ENCODE measurements at places on chromosomes 7 and 10. TPM values are rescaled to one million over a fixed set of nuclear protein-coding genes. Genes with fewer than 3 reads are reported as not detected.

AQP1 gene
- total RNA-seq: 81.2 TPM

ELOVL3 gene
- total RNA-seq: 0.40 TPM

DNA sequence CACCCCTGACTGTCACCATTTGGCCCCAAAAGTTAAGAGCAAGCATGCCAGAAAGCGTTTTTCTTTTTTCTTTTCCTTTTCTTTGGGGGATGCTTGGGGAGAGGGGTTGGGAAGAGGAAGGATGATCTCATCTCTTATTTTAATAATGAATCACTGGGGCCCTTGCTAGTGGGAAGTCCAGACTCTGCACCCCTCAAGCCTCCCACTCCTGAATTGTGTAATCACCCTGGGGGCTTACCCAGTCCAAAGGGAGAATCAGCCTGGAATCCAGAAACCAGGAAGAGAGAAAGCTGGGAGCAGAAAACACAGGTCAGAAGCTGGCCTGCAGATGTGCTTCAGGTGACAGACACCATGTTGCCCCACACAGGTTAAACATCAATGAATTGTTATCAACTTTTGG, 14.7 kb upstream of the HABP2 start:
- DNase-seq: no peak

PON3 gene
- total RNA-seq: 3.5 TPM

DNA sequence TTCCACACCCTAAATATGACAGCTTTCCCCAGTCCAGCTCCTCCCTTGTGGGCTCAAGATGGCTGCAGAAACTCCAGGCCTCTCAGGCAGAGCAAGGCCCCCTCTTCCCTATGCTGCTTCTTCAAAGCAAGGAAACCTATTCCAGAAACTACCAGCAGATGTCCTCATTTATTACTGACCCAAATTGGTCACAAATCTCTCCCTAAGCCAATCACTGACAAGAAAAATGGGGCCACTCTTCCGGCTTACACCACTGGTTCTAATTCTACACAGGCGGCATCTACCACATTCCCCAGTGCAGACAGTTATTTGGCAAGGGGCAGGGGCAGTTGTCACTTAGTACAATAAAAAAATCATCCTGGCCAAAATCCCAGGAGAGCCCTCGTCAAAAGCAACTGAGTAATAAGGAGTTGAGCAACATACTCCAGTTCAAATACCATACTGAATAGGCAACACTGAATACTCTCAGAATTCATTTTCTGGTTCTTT, 150.4 kb downstream of the SFMBT2 start:
- DNase-seq: peak; percentile 54

DNA sequence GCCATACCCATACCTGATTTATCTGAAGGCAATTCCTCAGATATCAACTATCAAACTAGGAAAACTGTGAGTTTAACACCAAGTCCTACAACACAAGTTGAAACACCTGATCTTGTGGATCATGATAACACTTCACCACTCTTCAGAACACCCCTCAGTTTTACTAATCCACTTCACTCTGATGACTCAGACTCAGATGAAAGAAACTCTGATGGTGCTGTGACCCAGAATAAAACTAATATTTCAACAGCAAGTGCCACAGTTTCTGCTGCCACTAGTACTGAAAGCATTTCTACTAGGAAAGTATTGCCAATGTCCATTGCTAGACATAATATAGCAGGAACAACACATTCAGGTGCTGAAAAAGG, 69.0 kb upstream of the RSBN1L start:
- DNase-seq: no peak

MBL2 gene
- total RNA-seq: not detected

GPR85 gene
- 46.8 TPM for total RNA-seq

CALY gene
- total RNA-seq: 15.9 TPM

DNA sequence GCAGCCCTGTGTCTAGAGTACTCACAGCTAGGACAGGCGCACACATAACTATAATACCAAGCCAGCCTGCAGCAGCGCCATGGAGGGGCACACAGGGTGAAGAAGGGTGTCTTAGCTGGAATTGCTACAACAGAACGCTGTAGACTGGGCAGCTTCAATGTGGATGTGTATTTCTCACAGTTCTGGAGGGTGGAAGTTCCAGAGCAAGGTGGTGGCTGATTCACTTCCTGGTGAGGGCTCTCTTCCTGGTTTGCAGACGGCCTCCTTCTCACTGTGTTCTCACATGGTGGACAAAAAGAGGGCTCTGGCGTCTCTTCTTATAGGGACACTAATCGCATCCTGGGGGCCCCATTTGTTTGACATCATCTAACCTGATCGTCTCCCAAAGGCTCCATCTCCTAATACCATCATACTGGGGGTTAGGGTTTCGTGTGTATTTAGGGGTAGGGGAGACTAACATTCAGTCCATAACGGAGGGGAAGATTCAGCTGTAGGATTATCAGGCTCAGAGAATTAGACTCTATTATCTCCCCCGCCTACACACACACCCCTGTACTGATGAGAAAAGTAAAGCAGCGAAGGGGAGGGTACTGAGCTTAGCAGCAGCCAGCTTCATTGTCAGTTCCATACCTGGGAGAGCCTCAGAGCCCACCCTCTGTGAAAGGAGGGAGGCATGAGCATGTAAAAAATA, 289.1 kb downstream of the CCDC3 start:
- DNase-seq: no peak

DNA sequence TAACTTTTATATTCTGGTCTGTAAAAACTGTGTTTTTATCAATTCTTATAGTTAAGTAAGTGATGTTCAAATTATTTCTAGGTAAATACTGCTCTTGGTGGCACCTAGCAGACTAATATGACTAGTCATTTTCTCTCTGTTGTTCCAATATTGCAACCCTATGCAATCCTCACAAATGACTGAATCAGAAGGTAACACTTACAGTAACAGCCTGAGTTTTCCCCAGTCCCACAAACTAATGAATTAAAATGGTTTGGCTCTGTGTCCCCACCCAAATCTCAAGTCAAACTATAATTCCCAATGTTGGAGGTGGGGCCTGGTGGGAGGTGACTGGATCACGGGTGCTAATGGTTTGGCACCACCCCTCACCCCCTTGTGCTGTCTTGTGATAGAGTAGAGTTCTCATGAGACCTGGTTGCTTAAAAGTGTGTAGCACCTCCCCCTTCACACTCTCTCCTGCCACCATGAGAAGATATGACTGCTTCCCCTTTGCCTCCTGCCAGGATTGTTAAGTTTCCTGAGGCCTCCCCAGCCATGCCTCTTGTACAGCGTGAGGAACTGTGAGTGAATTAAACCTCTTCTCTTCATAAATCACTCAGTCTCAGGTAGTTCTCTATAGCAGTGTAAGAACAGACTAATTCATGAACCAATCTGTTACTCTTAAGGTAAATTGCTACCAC, 43.5 kb downstream of the MTPN start:
- no peak for DNase-seq

DNA sequence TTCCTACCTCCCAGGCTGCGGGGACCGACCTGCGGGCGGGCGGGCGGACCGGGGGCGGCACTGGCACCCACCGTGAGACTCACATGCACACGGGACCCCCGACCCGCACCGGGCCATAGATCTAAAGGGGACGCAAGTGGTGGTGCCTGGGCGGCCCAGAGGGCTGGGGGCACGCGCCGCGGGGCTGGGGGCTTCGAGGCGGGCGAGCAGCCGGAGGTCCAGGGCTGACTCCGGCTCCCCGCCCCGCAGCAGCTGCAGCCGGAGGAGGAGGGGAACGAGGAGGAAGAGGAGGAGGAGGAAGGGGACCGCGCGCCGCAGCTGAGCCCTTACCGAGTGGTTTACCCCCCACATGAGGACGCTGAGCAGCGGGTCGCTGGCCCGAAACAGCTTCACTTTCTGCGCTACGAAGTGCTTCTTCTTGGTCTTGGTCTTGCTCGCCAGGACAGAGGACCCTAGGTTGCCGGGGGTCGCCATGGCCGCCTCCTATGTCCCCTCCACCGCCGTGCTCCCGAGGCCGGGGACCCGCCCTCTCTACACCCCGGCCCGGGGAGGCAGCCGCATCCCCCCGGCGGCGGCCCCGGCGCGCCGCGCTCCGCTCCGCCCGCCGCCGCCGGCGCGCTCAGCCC, 412 bp downstream of the PIP4K2A start:
- DNase-seq: peak; percentile 72

TLL2 gene
- total RNA-seq: 2.0 TPM

DNA sequence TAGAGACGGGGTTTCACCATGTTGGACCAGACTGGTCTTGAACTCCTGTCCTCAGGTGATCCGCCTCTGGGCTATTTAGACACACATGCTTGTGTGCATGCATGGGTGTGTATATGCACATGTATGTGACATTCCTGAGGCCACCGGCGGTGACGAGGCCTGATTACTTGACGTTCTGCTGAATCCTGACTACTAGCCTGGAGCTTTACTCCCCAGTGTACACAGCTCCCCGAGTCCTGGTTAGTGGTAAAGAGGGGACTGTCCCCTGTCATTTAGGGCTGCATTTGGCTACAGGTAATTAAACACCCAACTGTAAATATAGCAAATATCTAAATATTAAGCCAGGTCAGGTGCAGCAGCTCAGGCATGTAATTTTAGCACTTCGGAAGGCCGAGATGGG, 14.2 kb downstream of the GTF2IRD1 start:
- DNase-seq: no peak

- DNase-seq: no peak
Observed at GRCh38 chr7:98281757-98282606, 496 bp downstream of the BRI3 start.

DNA sequence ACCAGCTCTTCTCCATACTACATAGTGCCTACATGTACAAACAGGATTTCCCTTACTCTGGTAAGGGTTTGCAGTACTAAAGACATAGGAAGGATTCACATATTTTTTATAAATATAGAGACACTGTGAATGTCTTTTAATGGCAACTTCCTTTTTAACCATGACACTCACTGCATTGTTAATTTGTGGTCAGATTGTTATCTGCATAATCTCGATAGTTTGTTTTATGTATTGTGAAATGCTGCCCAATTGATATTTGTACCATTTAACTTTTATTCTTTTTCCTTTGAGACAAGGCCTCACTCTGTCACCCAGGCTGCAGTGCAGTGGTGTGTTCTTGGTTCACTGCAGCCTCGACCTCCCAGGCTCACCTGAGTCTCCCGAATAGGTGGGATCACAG, 39.7 kb downstream of the SP8 start:
- no peak for DNase-seq

DNA sequence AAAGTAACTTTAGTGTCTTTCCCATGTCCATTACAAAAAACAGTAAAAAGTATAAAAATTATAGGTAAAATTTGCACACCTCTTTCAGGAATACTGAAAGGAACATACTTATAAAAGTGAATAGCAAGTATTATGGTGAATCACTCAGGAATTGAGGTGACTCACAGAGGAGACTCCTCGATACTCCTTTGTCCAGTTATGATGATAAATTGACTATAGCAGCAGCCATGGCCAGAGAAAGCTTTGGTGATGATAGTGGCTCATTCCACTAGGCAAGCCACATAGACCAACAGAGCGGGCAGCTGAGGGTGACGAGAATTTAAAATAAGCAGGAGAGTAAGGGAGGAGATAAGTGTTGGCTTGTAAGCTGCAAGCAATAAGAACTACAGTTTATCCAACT, 1231.1 kb upstream of the CELF2 start:
- DNase-seq: no peak

DNA sequence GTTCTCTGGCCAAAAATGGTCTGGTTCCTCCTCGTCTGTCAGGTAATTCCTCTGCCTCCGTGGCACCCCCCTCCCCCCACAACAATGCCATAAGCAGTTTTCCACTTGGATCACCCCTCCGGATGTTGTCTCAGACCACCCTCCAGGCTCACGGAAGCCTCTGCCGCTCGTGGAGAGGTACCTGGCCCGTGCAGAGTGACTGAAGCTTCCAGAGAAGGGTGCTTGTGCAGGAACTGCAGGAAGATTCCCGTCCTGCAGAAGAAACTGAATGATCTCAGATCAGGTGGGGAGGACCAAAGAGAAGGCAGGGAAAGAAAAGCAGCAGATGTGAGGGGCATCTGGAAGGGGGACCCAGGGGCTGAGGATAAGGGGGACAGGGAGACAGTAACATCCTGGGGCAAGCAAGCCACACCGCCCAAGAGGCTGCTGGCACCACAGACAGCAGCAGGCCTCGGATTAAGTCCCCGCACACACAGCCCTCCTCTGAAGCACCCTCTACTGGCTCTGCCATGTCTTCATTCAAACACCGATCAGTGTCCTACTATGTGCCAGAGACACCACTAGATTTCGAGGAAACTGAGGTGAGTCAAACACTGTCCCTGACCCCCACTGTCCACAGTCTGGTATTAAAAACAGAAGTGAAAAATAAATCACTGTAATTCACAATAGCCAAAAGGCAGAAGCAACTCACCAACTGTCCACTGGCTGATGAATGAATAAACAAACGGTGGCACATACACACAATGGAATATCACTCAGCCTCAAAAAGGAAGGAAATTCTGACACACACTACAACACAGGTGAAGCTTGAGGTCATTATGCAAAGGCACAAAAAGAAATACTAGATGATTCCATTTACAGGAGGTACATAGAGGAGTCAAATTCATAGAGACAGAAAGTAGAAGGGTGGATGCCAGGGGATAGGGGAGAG, 26.4 kb downstream of the KIAA1549 start:
- no peak for DNase-seq

DNA sequence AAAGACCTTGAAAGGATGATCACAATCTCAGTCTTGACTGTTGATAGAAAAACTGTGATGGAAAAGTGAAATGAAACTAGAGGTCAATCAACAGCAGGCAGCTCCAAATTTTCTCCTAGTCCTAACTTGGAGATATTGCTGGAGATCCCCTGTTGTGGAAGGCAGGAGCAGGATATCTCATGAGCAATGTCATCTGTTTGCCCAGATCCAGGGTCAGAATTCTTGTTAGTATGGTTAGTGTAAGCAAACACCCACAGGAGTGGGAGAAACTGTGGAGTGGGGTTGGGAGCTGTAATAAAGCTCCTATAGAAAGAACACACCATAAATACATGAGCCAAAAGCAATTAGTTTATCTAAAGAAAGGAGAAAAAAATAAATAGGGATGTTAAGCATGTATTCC, 169.0 kb downstream of the AKR1D1 start:
- no peak for DNase-seq

- DNase-seq: no peak
Observed at GRCh38 chr10:16909271-16909767, 92.1 kb upstream of the RSU1 start.

HHEX gene
- total RNA-seq: 6.8 TPM

DNA sequence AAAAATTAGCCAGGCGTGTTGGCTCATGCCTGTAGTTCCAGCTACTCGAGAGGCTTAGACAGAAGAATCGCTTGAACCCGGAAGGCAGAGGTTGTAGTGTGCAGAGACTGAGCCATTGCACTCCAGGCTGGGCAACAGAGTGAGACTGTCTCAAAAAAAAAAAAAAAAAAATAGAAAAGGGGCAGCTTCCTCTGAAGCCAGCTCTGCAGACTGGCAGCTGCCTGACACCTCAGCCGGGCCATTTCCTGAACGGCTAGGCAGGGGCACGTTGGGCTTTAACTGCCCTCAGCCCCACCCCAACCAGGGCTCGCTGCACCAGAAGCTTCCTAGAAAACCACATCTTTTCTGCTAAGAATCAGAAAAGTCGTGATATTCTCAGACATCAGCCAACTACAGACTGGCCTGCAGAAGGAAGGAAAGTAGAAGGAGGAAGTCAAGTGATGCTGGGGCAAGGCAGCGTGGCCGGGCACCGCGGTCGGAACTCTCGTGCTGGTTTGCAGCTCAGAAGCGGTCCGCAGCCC, 38.0 kb downstream of the PRKAG2 start:
- DNase-seq: no peak

FAM200A gene
- total RNA-seq: 11.6 TPM

ASIC3 gene
- total RNA-seq: 2.0 TPM

GRCh38 chr7:80097756-80098155, 36.9 kb upstream of the GNAI1 start:
- no peak for DNase-seq
